T1000 (cell line): ENCODE measurements at places on chromosomes 12 and 14.

DNA sequence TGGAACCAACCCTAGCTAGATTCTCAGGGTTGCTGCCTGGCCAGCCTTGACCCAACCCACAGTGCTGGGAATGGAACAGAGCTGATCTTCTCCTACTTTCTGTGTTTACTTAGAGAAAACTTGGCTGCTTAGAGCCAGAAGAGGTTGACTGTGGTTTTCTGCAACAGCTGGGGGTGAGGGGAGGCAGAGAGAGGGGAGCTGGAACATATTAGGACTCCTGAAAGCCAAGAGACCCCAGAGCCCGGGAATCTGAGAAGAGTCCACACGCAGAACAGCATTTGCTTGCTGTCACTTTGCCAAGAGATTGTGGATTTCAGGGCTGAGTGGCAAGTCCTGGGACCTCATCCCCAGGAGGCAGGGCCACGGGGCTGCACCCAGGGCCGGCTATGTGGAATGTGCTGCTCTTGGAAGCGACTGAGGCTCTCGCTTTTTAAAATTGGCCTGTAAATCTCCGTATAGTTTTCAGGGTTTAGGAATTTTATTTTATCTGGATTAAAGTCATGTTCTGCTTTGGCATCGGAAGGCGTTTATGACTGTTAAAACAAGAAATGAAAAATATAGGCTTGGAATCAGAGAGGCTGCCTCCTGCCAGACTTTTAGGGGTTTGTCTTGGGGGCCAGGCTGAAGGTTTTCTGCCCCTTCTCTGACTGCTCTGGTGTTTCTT lies 22.3 kb upstream of the MED13L start:
- no peak for DNase-seq

DNA sequence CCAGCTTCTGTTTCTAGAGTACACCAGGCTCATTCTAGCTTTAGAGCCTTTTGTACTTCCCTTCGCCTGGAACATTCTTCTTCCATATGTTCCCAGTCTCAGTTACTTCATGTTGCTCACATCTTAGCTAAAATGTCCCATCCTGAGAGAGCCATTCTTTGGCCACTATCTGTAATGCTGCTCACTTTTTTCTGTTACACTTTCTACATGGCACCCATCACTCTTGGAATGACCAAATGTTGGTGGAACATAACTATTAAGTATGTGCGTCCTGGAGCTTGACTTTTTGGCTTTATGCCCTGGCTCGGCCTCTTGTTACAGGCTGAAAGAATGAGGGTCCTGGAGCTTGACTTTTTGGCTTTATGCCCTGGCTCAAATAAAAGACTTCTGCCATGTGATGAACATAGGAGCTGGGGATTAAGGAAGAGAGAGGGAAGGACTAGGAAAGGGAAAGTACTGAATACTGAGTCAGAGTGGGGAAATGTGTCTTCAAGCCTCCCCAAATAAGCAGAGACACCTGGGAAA lies 442.9 kb upstream of the ATP2B1 start:
- no peak for DNase-seq

DNA sequence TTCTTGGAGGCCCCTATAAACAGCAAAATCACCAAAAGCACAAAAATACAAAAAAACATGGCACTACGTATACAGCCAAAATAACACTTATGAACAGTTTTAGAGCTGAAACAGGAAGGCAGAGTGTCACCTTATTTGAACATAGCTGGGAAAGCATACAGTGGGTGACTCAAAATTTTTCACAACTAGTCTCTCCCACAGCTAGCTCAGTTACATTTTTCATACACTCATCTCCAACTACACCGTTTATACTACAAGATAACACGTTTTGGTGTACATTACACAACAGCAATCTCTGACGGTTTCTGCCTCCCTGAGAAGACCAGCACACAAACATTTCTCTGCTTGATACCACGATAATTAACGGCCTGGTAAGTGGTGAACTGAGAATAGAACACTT lies 2.9 kb downstream of the RAD52 start:
- DNase-seq = no peak

DNA sequence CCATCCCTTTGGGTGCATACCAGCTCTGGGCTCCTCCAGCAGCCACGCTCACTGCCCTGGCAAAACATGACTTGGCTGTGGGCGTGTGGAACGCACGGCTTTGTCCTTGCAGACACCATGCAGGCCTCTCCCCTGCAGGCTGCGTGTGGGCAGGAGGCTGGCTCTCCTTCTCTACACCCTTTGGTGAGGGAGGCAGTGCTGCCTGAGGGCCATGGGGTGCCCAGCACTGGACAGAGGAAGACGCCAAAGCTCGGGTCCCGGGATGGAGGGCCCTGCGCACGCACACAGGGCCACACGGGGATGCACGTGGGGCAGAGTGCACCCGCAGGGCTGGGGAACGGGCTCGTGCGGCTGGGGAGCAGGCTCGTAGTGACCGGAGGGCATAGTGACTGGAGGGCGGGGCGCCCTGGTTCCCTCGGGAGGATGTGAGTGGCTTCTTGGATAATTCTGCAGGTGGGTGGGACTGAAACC lies 89.7 kb downstream of the ADGRD1 start:
- DNase-seq = no peak

GRCh38 chr12:92707926-92708325 lies 5.1 kb downstream of the PLEKHG7 start:
- no peak for DNase-seq

- DNase-seq = no peak
These were observed 7.1 kb downstream of the CCER1 start for GRCh38 chr12:90947869-90948268.
